Occipital lobe (tissue), 3 donors: ENCODE measurements at places on chromosomes 3 and 15. TPM values are rescaled to one million over a fixed set of nuclear protein-coding genes. Genes with fewer than 3 reads are reported as not detected.

DNA sequence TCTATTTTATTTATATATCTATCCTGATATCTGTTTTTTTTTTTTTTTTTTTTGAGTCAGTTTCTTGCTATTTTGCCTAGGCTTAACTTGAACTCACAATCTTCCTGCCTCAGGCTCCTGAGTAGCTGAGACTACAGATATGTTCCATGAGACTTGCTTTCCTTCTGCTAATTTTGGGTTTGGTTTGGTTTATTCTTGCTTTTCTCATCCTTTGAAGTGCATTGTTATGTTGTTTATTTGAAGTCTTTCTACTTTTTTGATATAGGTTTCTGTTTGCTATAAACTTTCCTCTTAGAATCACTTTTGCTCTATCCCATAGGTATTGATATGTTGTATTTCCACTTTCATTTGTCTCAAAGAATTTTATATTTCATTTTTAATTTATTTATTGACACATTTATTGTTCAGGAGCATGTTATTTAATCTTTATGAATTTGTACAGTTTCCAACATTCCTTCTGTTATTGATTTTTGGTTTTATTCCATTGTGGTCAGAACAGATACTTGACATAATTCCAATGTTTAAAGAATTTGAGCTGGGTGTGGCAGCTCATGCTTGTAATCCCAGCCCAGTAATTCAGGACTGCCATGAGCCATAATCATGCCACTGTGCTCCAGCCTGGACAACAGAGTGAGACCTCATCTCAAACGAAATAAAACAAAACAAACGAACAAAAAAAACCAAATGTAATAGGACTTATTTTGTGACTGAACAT, 62.3 kb upstream of the PLSCR4 start:
- no peak for DNase-seq

Gene SLC25A38
- total RNA-seq, result 12.2 TPM

DNA sequence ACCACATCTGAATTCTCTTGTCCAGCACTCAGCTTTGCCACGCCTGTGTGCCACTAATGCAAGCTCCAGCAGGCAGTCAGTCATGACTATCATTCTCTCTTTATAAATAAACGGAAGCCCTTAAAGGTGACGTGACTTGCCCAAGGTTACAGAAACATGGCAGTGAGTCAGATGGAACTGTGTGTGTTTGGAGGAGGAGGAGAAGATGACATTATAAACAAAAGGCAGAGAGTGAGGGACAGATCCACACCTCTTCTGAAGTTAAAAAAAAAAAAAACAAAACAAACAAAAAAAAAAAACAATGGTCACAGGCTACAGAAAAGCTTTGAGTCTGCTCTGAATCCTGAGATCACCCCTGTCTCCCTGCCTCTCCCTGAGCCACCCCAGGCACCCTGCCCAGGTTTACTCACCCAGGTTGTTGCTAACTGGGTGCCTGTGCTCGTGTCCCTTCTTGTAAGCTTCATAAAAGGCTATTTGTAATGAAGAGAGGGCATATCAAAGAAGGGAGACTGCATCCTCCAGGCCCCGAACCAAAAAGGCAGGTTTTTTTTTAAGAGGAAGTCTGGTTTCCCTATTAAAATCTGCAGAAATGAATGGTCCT, 119.7 kb upstream of the PHLDB2 start:
- DNase-seq, result no peak

- no peak for DNase-seq
These were observed 406.3 kb downstream of the MAGI1 start for GRCh38 chr3:65632414-65632813.

Gene NANOGP8
- not detected for total RNA-seq

DNA sequence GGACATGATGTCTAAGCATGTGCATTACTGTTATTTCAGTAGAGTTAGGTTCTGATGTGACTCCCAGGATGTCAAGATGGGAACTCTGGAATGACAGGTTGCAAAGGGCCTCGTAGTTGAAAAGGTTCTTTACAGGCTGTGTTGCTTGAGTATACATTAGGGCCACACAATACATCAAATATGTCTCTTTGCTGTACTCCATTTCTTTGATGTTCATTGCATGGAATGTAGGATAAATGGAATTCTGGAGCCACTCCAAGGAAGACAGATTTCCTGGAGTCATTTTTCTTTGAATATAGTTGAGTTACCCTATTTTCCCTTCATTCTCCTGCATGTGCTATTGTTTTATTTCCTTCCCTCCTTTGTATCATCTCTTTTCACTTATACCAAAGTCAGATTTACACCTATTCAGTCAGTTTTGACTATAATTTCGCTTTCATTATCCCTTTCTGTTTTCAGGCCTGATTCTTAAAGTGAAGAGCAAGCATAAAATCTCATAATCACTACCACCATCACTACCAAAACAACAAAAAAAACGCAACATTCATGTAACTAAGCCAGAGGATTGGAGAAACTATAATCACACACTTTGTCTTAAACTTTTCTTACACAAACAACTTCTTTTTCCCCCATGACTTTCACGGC, 61.2 kb upstream of the PTX3 start:
- no peak for DNase-seq

DNA sequence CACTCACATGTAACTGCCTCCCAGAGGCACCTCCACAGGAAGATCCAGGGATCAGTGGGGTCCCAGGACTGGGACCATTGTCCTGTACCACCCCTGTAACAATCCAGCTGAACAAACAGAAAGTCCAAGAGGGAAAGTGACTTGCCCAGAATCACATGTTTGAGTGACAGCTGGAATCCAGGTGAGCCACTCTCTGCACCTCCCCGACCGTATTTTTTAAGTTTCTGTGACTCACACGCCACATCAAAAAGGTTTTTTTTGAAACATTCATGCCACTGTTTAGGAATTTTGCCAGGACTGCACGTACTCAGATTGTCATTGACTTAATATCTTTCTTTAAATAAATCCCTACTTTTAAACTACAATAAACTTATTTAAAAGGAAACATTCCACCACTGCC, 9.8 kb upstream of the SLC6A1 start:
- no peak for DNase-seq

Gene FGF7
- 0.31 TPM for total RNA-seq

Gene FRMD4B
- 54.6 TPM for total RNA-seq

- no peak for DNase-seq
These were observed 75.7 kb upstream of the TPRG1 start for GRCh38 chr3:189096092-189096491.

DNA sequence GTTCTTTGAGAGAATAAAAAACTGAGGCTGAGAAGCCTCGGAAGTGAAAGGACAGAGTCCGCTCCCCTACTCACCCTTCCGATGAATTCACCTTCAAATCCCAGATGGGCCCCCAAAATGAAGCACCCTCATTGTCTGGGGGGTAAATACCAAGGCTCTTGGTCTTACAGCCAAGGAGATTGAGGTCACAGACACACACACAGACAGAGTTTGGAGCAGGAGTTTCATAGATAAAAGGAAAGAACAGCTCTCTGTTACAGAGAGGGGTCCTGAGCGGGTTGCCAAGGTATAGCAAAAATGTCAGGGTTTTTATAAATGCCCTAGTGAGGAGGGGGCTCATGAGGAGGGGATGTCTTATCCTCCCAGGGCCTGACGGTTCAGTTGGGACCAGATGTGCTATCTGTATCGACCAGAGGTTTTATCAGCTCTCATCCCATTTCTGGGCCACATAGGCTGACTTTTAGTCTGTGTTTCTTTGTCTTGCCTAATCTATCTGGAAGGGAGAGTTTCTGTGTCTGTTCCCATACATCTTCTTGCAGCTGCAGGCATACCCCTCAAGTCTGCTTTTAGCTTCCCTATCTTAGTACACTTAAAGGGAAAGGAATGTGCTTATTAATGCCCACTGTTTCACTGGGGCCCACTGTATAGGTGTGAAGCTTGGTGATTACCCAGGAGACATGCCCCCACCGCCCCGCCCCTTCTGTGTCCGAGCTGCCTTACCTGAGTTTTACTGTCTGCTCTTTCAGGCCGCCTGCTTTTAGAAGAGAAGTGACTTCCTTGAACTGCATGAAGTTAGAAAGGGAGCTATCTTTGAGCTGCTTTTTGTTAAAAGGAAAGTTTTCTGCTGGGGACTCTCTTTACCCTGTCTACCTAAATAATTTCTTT, 66.8 kb upstream of the ATP11B start:
- DNase-seq, result no peak

- DNase-seq, result no peak
These were observed 15.4 kb downstream of the ZNF148 start for GRCh38 chr3:125359700-125360099.

Gene CPNE9
- 0.31 TPM for total RNA-seq

Gene WDR93
- 0.31 TPM for total RNA-seq

Gene RBPMS2
- total RNA-seq, result not detected

Gene CASR
- total RNA-seq, result not detected

Gene EPHA6
- 219 TPM for total RNA-seq

- DNase-seq, result no peak
These were observed 28.6 kb upstream of the SSR3 start for GRCh38 chr3:156583469-156583868.
